ENCODE measurements at places on chromosomes 11 and 22.

DNA sequence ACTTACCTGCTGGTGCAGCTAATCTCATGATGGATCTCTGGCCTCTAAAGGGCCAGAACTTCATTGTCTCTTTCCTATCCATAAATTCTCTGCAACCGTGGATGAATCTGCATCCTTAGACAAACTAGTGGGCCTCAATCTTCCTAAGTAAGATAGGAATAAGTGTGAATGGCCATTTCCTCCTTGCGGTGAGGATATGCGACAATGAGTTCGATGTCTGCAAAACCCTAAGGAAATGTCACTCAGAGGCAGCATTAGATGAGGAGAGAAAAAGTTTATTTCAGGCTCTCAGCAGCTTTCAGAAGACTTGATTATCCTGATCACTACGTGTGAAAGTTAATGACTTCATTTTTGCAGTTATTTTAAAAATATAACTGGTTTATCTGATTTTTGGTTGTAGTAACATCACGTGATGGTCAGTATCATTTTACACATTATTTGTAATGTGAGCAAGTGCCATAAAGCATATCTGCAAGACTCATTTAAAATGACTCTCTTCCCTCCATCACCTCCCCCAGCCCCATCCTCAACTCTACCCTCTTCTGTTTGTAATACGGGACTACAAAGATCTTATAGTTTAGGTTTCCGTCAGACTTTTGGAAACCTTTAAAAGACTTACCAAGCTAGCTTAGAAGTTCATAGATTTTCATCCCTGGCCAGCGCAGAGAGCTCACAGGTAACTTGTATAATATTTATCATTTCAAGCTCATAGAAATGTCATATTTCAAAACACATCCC is 10.2 kb downstream of the GRAP2 start:
- no peak for DNase-seq

GRCh38 chr11:95778699-95779098 is 10.9 kb downstream of the FAM76B start:
- no peak for DNase-seq

- no peak for DNase-seq
Observed at GRCh38 chr11:68567553-68567952, 107.0 kb downstream of the PPP6R3 start.

- DNase-seq, result no peak
Observed at GRCh38 chr22:42272431-42272999, 2.1 kb upstream of the TCF20 start.

- DNase-seq, result no peak
Observed at GRCh38 chr11:109972939-109973338, 120.3 kb upstream of the ZC3H12C start.

DNA sequence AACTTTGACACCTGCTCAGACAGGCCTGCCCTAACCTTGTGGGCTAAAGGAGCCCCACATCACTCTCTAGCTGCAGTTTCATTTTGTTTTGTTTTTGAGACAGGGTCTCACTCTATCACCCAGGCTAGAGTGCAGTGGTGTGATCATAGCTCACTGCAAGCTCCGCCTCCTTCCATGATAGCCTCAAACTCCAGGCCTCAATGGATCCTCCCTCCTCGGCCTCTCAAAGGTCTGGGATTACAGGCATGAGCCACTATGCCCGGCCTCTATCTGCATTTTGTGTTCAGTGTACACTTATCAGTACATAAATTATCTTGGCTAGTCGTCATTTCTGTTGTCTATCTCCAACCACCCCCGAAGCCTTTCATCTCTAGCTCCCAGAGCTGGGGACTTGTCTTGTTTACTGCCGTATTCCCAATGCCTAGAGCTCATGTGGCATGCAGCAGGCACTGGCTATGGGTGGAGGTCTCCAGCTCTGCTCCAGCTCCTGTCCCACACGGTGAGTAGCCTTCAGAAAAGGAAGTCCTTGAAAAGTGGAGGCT is 22.1 kb upstream of the PEX26 start:
- DNase-seq, result no peak

DNA sequence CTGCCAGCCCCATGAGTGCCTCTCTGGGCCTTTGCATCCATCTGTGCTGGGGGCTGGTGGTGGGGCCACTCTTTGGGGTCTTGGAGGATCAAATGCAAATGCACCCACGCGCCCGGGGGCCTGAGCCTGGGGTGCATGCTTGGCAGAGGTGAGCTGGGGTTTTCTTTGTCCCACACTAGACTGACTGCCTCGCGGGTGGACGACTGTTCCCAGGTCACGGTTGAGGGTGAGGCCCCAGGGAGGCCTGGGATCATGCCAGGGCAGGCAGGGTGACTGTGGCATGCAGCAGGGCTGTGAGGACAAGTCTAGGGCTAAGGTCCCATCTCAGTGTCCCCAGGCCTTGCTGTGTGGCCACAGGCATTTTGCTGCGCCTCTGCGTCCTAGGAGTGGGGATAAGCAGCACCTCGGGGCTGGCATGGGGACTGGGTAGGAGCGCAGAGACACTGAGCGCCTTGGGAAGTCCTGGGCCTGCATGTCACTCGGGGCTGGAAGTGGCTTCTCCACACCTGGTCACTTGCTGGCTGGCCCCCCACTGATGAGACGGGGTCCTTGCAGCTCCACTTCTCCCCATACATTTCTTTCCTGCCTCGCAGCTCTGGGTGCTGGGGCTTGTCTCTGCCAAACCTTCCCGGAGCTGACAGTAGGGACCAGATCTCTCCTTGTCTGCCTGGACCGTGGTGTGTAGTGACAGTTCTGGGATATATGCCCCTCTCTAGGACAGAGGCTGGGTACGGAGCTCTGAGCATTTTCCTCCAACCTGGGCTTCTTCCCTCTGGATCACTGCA is 133.1 kb downstream of the CTTN start:
- DNase-seq, result no peak

GRCh38 chr11:11141065-11141464 is 212.0 kb downstream of the CSNK2A3 start:
- DNase-seq, result no peak

- no peak for DNase-seq
Observed at GRCh38 chr11:106761745-106762144, 256.5 kb downstream of the GUCY1A2 start.
